ENCODE measurements at places on chromosomes 3 and 15.

DNA sequence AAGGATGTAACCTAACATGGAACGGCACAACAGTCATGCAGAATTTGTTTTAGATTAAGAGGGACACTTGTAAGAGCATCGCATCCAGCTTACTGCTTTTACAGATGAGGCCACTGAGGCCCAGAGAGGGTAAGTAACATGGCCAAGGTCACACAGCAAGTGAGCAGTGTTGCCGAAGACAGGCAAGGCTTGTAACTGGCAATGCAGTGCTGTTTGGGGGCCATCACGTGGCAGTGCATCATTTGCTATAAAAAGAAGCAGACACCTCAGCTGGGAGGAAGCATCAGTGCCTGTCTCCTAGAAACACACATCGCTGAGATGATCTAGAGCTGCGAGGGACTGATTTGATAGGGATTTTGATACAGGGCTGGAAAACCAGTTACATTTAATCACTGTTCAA lies 108.2 kb upstream of the PROK2 start:
- DNase-seq = no peak

GRCh38 chr3:122235147-122235546 lies 51.7 kb downstream of the CASR start:
- no peak for DNase-seq

DNA sequence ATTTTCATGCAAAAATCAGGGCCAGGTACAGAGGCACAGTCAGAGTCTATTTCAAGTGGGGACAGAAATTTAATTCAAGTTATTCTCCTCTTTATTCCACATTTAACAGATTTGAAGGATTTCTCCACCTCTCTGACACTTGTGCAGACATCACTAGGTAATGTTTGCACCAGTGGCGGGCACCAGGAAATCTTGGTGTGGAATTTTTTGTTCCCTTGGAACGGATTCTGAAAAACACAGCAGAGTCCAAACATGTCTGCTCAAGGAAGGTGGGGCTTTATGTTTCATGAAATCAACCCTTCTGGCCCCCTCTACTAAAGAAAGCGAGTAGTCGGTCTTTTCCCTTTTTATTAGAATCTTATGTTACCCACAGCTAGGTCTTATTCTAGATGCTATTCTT lies 271.2 kb upstream of the MDFIC2 start:
- no peak for DNase-seq

GRCh38 chr3:9994086-9994844 lies 7.6 kb upstream of the EMC3 start:
- no peak for DNase-seq

All from cerebellar nuclear complex (tissue), 1 donor.